ENCODE measurements at places on chromosomes 2 and 18.

GRCh38 chr2:121196132-121196848, 88.7 kb downstream of the TFCP2L1 start:
- DNase-seq, result no peak

GRCh38 chr2:100408941-100409340, 8.5 kb downstream of the CHST10 start:
- DNase-seq, result no peak

GRCh38 chr2:144162652-144163051, 357.3 kb downstream of the ZEB2 start:
- DNase-seq, result no peak

- no peak for DNase-seq
These were observed 643.0 kb upstream of the FAM98A start for GRCh38 chr2:34241905-34242762.

GRCh38 chr2:201974171-201975100, 59.2 kb upstream of the FZD7 start:
- no peak for DNase-seq

- no peak for DNase-seq
These were observed 8.2 kb downstream of the FBXO11 start for GRCh38 chr2:47897883-47898731.

DNA sequence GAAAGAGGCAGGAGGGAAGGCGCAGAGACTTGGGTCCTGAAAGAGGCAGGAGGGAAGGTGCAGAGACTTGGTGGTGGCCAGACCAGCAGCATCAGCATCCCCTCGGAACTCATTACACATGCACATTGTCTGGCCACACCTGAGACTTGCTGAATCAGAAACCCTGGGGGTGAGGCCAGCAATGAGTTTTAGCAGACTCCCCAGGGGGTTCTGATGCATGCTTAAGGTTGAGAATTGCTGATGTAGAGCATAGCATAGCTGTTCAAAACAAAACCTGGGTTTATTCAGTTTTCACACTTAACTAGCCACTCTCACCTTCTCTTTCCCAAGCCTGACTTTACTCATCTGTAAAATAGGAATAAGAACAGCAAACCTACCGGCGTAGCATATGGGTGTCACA, 122.9 kb downstream of the MRO start:
- no peak for DNase-seq

DNA sequence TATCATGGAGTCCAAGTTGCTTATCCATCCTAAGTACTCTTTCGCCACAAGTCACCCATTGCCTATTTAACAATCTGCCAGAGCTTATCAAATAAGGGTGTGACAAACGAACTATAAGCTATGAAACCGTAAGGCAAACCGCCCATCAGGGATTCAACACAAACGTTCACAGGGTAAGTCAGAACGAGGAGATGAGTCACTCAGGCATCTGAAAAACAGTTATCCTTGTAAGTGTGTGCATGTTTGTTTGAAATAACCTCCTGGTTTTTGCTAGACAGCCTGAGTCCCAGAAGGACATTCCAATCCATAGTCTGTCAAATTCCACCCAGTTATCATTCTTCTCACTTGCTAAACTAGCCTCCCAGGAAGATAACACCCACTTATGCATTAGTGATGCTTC, 299.1 kb downstream of the PAX3 start:
- DNase-seq, result no peak

DNA sequence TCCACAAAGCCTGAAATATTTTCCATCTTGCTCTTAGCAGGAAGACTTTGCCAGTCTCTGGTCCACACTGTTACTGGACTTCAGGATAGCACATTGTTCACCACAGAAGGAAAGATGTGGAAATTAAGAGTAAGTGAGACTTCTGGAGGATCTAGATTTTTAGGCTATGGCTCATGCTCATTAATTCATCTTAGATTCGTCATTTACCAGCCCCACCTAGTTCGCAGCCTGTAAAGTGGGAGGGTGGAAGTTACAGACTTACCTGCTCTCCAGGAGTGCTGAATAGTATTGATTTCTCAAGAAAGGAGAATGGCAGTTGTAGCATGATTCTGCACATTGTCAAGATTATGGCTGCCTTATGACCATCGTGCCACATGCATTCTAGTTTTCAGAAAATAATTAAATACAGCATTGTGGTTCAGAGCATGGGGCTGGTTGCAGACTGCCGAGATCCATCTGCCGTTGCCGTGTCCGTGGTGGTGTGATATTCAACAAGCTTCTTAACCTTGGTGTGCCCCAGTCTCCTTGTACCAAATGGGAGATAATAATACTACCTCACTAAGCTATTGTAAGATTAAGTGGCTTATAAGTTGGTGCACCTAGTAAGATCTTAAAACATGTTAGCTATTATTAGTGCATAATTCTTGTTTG, 56.8 kb downstream of the RNF144A start:
- DNase-seq, result no peak

GRCh38 chr2:157727693-157728092, 99.0 kb upstream of the ACVR1C start:
- no peak for DNase-seq

Measured in right forelimb (tissue), 1 donor.